Stimulated activated CD8-positive, alpha-beta memory T cell treated with anti-CD3 and anti-CD28 coated beads, Interleukin-7, amount 100 ng/mL, for 48 hours (primary cell): ENCODE measurements at places on chromosomes 13 and 19.
A peak's percentile ranks its signal among the peaks of the same experiment; 100 is the strongest.

- no peak for DNase-seq
These were observed 416 bp upstream of the DOCK9 start for GRCh38 chr13:98978280-98978679.

DNA sequence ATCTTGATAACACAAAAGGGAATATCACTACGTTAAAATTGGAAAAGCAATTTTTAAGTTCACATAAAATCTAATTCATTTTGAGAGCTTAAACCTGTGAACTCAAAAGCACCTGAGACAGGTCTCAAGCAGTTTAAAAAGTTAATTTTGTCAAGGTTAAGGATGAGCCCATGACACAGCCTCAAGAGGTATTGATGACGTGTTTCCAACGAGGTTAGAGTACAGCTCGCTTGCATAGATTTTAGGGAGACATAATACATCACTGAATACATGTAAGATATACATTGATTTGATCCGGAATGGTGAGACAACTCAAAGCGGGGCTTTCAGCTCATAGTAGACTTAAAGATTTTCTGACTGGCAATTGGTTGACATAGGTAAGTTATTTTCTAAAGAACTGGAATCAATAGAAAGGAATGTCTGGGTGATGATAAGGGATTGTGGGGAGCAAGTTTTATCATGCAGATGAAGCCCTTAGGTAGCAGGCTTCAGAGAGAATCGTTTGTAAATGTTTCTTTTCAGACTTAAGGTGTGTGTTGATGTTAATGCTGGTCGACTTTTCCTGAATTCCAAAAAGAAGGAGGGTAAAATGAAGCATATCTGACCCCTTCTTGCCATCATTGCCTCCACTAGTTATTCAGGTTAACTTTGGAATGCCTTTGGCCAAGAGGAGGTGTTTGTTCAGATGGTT, 2890.6 kb downstream of the PCDH9 start:
- no peak for DNase-seq

DNA sequence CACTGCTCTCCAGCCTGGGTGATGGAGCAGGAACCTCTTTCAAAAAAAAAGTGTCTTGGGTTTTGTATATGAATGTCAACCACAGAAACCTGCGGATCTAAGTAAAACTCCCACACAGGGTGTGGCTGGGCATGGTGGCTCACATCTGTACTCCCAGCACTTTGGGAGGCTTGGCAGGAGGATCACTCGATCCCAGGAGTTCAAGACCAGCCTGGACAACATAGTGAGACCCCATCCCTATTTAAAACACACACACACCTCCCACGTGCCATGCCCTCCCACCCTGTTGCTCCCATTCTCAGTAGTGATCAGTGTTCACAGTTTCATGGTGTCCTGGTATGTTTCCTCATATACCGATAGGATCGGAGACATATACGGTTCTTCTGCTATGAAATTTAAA, 9.2 kb downstream of the TMED1 start:
- DNase-seq: no peak

GRCh38 chr19:29673451-29674371, 8.4 kb downstream of the PLEKHF1 start:
- DNase-seq: no peak

GRCh38 chr13:40495621-40496001, 170.8 kb downstream of the FOXO1 start:
- no peak for DNase-seq

GRCh38 chr13:35927567-35928021, 203.6 kb downstream of the DCLK1 start:
- no peak for DNase-seq

GRCh38 chr19:55056827-55057226, 6.1 kb downstream of the RDH13 start:
- no peak for DNase-seq

DNA sequence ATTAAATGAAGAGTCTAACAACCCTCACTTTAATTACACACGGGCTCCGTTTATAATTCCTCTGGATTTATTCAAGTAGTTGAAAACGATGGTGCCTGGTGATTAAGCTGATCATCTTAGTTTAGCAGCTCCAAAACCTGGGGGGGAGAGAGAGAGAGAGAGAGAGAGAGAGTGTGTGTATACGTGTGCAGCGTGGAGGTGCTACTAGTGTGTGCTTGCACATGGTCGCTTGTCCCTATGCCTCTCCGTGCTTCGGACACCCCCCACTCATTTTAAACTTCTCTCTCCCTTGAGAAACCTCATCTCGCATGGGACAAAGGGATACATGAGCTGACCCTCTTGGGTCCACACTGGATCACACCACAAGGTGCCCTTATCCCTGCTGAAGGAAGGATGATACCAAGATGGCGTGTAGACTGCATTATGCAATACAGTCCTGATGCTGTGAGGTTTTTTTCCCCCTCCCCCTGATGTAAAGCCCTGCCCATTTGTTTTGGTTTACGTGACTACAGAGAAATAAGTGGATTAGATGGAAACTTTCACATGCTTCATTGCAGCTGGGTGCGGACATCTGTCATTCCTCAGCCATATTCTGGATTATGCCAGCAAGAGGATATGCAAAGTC, 320.8 kb downstream of the ZNF536 start:
- DNase-seq: no peak

DNA sequence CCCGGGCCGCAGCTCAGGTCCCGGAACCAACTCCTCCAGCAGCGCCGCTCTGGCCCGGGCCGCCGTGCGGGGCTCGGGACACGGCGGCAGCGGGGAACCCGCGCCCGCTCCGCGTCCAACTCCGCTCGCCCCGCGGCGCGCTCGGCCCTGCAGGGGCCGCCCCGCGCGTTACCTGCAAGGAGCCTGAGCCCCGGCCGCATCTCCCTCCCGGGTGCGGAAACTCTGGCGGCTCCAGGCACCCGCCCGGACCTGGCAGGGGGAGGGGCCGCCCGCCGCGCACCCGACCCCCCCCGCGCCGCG, at the start of gene TMTC4:
TMTC4 (minus strand) TSS at position 224 of the 300 bp plus-strand sequence. CDS start 4,433 bp downstream, outside the sequence.
- no peak for DNase-seq

GRCh38 chr19:812049-812746, 9.6 kb downstream of the PLPPR3 start:
- no peak for DNase-seq

DNA sequence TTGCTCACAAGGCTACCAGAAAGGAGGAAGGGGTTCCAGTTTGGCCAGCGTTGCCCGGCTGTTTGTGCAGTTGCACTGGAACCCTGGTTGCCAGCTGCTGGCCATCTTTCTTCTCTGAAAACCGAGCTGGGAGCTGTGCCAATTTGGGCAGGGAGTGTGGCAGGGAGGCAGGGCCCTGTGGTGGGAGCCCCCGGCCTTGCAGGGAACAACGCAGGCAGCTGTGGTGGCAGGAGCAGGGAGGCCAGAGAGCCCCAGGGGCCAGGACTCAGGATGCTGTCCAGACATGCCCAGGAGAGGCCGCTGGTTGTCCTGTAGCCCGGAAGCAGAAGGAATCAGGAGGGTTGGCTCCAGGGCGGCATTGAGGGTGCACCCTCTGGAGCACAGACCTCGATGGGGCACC, 4.8 kb downstream of the KMT5C start:
- no peak for DNase-seq

DNA sequence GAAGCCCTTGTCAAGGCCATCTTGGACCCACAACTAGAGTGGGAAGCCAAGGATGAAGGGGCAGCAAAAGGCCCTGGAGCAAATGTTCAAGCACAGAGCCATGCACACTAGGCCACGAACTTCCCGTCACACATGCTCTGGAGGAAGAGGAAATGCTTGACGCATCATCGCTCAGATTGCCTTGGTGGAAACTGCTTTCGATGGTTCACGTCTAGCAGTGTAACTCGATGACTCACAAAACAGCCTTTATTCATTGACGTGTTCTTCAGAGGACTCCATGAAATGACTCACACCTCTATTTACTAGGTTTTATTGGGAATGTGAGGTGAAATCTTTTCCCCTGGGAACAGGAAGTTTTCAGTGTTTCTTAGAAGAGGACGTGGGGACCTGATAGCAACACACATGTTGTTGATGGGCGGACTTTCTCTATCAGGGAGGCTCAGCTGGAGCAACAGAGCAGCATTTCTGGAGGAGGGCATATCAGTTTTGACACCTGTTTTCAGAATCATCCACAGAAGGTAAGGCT, 79.8 kb upstream of the FLT1 start:
- peak; percentile 40 for DNase-seq

DNA sequence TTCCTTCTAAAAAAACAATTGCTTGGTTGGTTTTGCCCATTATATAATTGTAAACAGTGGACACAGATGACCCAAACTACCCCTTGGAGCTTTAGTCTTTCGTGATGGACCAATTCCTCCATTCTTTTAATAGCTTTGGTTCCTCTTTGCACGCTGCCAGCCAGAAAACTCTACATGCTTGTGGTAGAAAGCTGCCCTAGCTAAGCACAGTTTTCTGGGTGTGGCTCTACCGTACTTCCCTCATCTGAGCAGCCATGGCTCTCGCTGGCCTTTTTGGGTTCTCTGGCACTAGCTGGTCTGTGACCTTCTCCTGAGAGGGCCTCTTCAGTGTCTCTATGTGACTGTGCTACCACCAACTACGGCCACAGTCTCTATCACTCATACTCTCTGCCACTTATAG, 29.9 kb upstream of the CEBPA start:
- DNase-seq: no peak

- DNase-seq: no peak
These were observed 47.2 kb downstream of the LYL1 start for GRCh38 chr19:13055213-13056051.

GRCh38 chr13:75321084-75321483, 160.9 kb downstream of the TBC1D4 start:
- DNase-seq: no peak

DNA sequence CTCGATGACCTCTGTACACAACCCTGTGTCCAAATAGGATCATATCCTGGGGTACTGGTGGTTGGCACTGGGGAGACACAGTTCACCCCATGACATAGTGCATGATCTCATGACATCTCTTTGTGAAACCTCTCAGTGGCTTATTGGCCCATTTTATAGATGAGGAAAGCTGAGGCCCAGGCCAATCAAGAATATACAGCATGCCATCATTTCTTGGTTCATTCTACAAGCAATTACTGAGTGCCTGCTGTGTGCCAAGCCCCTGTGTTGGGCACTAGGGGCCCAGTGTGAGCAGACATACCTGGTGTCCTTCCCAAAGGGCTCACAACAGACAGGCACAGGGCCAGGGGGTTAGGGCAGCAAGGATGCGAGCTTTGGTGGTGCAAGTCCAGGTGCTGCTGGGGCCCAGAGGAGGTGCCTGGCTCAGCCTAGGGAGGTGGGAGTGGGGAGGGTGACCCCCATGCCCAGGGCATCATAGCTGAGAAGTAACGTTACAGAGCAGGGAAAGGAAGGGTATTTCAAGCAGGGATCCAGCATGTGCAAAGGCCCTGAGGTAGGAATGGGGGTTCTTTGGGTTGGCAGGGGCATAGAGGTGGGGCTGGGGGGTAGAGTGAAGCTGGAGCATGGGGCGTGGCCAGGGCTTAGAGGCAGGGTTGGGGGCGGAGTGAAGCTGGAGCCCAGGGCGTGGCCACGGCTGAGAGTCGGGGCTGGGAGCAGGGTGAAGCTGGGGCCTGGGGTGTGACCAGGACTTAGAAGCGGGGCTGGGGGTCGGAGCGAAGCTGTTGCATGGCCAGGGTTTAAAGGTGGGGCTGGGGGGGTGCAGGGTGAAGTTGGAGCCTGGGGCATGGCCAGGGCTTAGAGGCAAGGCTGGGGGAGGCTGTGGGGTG, 20.7 kb downstream of the COLGALT1 start:
- no peak for DNase-seq

DNA sequence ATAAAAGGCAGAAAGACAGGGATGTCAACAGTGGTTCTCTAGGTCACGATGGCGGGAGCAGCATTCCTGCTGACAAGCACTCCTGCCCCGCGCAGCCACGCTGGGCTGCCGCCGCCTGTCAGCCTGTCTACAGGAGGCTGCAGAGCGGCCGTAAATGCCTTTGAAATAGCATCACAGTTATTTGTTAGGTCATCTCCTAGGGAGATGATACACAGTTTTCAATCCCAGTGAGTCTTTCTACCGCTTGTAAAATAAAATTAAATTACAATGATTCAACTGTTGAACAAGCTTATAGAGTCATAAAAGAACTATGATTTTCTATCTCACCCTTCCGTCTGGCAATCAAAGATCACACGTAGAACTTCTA, 7.3 kb upstream of the SLC7A9 start:
- no peak for DNase-seq

- DNase-seq: no peak
These were observed 362.4 kb downstream of the KCTD12 start for GRCh38 chr13:76523740-76524340.

- no peak for DNase-seq
These were observed 81.2 kb upstream of the GPR183 start for GRCh38 chr13:99388334-99388923.

- no peak for DNase-seq
These were observed 40.1 kb downstream of the GAS6 start for GRCh38 chr13:113823771-113824170.

DNA sequence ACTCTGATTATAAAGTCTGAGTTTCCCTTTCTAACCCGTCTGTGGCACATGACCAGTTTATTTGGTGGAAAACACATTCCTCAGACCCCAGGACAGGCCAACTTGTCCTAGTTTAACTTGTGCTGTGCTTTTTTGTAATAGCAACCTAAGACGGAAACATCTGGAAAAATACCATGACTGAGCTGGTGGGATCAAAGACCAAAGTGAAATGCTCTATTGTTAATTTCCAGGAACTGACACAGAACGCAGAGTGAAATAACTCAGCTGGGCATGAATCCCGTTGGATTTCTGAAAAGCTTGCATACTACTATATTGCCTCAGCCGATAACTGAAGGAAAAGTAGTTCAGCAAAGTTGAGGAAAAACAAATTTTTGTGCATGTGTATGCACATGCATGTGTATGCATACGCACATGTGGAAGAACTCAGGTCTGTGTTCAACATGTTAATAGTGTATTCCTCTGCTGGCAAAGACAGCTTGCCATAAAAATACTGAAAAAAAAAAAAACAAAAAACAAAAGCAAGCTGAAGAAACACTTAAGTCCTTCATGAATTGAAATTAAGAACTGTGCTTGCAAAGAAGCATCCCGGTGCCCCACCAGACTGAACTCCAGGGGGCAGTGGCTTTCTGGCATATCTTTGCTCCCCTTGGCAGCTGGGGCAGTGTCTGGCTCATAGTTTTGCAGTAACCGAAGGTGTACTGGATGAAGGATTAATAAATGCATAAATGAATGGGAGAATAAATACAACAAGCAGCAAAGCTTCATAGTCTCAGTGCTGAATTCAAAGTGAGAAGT, 187.8 kb downstream of the LHFPL6 start:
- no peak for DNase-seq

GRCh38 chr19:49688531-49689132, 762 bp upstream of the ADM5 start:
- DNase-seq: no peak

- no peak for DNase-seq
These were observed 33.0 kb upstream of the ADGRE5 start for GRCh38 chr19:14347999-14348889.

GRCh38 chr19:8578642-8579265, 1.5 kb upstream of the MYO1F start:
- no peak for DNase-seq

GRCh38 chr13:41411522-41411921, 45.8 kb upstream of the RGCC start:
- DNase-seq: no peak

DNA sequence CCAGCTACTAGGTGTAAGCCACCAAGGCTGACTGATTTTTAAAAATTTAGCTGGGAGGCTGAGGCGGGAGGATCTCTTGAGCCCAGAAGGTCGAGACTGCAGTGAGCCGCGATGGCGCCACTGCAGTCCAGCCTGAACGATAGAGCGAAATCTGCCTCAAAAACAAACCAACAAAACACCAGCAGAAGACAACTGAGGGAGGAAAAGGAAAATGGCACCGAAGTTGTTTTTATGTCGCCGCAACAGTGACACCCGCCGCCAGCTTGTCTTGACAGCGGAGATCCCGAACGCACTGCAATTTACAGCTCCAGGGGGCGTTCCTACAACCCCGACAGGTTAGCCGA, 298 bp upstream of the FAM98C start:
- no peak for DNase-seq
